Endothelial cell of umbilical vein (primary cell): ENCODE measurements at places on chromosomes 4 and X.

DNA sequence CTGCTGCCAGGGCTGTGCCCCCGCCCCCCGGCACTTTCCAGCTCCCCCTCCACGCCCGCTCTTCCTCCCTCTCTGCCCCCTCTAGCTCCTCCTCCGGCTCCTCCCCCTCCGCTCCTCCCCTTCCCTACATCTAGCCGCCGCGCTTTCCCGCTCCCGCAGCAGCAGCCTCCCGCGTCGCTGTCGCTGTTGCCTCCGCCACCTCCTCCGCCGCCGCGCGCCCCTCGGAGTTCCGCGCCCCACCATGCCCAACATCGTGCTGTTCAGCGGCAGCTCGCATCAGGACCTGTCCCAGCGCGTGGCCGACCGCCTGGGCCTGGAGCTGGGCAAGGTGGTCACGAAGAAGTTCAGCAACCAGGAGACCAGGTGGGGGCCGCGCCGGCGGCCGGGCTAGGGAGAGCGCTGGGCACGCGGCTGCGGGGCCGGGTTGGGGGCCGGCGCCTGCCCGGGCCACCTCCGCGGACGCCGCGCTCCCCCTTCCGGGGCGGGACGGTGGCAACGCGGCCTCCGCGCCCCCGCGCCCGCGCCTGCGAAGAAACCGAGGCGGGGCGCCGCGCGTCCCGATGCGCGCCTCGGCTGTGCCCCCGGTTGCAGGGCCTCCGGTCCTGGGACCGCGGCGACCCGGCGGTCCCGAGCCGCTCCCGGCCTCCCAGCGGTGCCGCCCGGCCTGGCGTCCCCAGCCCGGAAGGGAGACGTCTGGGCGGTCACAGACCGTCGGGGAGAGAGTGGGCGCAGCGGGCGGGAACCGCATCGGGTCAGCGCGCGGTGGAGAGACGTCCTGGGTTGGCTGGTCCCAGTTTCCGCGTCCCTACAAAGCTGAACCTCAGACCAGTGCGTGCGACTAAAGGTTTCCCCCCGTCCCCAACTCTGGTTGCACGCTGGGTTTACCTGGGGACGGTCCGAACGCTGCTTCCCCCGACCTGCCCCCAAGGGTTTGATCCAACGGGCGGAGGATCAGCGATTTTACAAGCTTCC is at the start of gene PRPS2:
TSS of gene PRPS2 (plus strand) at position 156 of the 972 bp plus-strand sequence. CDS start at position 242, 86 bp downstream.
- peak; percentile 50 for DNase-seq

GRCh38 chr4:140427919-140428471 is 547 bp upstream of the CLGN start:
- DNase-seq = no peak

DNA sequence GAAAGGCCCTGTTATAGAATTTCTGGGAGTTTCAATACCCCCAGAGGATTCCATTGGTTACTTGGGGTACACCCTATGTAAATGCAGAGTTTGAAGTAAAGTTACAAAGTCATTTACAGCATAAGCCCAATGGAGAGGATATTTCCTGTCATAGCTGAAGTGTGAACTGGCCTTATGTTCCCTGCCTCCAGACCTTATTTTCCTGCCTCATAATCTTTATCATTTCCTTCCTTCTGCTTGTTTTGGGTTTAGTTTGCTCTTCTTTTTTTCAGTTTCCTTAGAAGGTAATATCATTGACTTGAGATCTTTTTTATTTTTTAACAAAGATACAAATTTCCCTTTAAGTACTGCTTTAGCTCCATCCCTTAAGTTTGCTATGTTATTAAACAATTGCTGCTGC is 85.4 kb downstream of the PPEF1 start:
- peak; percentile 53 for DNase-seq

- DNase-seq = peak; percentile 56
These were observed 31.8 kb upstream of the IQSEC2 start for GRCh38 chrX:53312946-53313727.
